ENCODE measurements at places on chromosomes 2 and 18.
A peak's percentile ranks its signal among the peaks of the same experiment; 100 is the strongest.

- no peak for DNase-seq
Observed at GRCh38 chr2:108212671-108213070, 27.1 kb upstream of the SULT1C3 start.

DNA sequence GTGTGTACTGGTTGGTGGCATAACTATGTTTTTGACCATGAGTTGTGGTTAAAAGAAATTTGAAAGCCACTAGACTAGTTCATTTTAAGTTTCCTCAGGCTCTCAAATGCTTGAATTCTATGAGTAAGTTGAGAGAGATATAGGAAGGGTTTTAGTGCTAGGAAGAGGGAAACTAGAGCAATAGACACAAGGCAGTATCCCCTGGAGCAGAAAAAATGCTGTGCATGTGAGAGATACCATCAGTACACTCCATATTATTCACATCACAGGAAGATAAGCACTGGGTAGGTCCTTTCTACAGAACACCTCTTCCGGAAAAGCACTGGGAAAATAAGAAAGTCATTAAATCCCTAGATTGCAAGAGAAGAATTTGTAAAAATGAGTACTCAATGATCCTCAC lies 19.3 kb upstream of the DSG3 start:
- DNase-seq, result no peak

- DNase-seq, result no peak
Observed at GRCh38 chr18:10457767-10458166, 3.3 kb downstream of the APCDD1 start.

DNA sequence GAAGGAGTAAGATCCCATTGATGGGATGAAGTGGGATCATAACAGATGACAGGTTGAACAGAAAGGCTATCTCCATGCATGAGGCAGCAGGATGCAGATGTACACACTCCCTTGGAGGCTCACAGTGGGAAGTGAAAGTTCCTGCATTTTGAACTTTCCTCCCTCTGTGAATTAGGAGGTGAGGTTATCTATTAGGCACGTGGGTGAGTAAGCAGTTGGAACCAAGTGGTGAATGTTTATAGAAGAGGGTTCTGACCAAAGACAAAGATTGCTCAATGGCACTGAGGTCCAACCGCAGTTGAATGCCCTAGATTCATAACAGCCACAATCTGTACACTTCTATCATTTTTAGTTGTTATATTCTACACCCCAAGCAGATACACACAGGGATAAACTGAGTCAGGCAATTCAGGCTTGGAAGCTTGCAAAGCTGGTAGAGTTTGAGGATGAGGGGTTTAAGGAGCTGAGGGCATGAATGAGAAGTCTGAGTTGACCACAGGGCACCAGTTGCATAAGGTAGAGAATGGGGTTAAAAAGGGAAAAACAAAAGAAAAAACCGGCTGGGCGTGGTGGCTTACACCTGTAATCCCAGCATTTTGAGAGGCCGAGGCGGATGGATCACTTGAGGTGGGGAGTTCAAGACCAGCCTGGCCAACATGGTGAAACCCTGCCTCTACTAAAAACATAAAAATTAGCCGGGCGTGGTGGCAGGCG lies 7.1 kb upstream of the KCMF1 start:
- DNase-seq, result peak; percentile 22

DNA sequence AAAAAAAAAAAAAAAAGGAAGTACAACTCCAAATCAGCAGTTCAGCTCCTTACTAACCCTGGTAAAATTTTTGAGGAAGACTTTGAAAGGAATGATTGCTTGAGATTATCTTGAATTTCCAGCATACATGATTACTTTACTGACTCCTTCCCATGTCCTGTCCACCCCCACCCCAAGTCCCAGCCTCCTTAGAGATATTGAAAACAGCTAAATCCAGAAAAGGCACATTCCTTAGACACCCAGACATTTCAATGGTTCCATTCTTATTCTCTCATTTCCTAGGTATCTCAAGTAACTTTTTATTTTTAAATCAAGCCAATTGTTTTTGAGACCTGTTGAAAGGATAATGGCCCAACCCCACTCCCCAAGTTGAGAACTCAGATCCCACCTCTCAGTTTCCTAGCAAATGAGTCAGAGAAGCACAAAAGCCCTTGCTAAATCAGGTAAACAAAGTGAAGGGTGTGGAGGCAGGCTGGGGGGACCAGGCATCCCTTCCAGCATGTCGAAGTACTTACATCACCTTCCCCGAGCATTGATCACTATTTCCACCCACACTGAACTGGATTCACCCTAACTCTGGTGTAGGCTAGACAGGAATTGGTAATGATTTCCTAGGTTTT lies 95.4 kb upstream of the FZD7 start:
- DNase-seq, result no peak

GRCh38 chr2:214904634-214905033 lies 95.2 kb upstream of the BARD1 start:
- DNase-seq, result no peak

GRCh38 chr2:120345608-120346007 lies 328 bp upstream of the INHBB start:
- DNase-seq, result no peak

DNA sequence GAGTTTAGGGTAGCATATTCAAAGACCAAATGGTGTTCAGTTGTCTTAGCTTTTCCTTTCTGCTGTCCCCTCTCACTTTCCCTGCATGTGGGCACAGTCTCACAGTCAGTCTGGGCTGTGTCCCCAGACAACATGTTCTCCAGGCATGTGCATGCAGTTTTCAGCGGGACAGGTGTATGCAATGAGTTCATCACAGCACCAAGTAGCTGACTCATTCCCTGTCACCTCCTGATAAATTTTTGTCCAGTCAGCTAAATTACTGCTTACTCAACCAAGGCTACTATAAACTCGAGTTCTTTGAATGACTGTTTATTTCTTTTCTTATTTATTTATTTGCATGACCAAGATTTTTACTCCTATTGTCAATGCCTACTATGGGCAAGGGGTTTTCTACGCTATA lies 148.8 kb upstream of the CDH19 start:
- DNase-seq, result no peak

GRCh38 chr2:36376319-36376765 lies 20.8 kb downstream of the CRIM1 start:
- DNase-seq, result no peak

DNA sequence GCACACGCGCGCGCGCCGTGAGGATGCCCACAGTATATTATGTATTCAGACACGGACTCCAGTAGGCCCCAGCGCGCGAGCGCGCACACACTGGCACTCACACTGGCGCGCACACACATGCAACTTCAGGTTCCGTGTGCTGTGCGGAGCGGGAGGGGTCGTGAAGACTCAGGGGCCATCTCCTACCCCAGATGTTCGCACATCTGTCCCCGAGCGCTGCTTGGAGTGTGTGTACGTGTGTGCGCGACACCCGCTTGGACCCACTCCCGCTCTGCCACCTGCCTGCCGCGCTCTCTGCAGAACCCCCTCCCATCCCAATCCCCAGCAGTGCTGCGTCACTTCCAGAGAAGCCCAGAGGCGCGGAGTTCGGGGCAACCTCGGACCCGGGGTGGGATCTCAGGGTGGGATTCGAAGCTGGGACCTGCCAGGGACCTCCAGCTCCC lies 2.6 kb downstream of the NRP2 start:
- DNase-seq, result no peak

- no peak for DNase-seq
Observed at GRCh38 chr2:25197336-25198208, 29.2 kb upstream of the POMC start.
